Activated T-cell treated with anti-CD3 and anti-CD28 coated beads, Interleukin-2, amount 50 U/mL, for 72 hours (primary cell): ENCODE measurements at places on chromosomes 3 and 15. TPM values are rescaled to one million over a fixed set of nuclear protein-coding genes. Genes with fewer than 3 reads are reported as not detected.

- peak; percentile 40 for DNase-seq
Observed at GRCh38 chr3:72375237-72376076, 472.8 kb downstream of the SHQ1 start.

Gene MESP2
- total RNA-seq: not detected

DNA sequence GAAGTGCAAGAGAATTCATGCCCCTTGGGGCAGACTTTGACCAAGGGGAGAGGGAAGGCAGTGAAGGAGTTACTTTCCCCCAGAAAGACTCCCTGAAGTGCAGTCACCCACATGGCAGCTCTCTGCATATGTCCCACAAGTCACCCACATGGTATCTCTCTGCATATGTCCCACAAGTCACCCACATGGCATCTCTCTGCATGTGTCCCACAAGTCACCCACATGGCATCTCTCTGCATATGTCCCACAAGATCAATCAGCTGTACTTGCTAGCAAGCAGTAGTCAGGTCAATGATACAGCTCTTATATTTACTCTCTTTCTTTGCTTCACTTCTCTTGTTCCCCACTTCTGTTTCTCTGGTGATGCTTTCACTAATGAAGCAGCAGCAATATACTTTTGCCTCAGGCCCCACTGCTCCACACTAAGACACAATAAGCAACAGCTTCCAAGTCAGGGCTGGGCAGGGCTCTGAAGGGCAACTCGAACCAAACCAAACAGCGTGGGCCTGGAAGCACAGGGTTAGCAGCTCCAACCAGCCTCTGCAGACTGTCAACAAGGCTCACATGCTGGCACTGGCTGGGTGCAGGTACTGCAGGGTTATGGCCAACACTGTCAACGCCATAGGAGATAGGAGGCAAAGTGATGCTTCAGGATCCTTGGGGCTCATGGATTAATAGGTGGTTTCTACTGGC, 46.7 kb downstream of the THBS1 start:
- DNase-seq: no peak

GRCh38 chr3:71579935-71580406, 3.6 kb downstream of the FOXP1 start:
- DNase-seq: no peak

Gene CPN2
- total RNA-seq: not detected

Gene A4GNT
- total RNA-seq: not detected

DNA sequence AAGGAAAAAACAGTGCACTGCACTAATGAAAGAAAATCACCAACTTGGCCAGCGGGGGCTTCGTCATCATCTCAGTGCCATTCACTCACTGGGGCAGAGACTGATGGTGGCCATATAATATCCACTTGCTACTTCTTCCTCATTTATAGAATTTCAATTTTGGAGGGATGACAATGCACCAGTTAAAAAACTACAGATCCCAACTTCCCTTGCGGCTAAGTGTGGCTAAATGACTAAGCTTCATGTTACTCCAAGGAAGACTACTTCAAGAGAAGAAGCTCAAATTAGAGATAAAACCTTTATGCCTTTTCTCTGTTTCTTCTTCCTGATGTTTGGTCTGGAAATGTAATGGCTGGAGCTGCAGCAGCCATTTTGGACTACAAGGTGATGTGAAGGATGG, 38.8 kb downstream of the NGLY1 start:
- no peak for DNase-seq

Gene MAP1A
- 1.8 TPM for total RNA-seq

DNA sequence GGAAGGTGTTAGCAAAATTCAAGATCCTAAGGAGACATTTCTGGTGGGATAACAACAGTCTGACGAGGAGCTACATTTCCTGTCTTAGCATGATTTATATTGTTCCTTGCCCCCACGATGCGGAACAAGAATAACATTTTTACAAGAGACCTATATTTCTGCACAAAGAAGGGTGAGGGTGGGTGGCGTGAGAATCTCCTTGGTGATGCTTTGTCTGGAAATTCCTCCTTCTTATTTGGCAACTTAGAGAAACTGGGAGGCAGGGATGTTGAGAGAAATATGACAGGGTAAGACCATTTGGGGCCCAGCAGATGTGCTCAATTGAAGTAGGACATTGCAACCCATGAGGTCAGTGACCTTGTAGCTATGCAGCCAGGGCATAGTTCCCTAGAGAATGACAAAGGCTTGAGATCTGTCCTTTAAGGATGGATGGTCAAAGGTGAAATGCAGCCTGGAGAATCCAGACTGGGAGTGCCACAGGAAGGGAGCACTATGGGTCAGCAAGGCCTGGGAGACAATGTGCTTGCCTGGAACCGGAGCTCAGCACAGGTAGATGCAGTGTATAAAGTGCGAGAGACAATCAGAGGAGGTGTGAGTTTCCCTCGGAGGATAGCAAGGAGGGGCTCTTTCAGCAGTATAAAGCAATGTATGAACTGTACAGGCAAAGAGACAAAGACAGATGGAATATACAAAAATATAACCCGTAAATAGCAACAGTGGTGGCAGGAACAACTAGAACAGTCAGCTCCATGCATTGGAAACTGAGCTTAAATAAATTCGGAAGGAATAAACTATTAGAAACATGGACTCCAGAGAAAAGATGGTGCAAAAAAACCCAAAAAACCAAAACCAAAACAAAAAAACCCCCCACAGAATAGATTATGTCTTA, 317.6 kb upstream of the TBL1XR1 start:
- no peak for DNase-seq

Gene SKOR1
- 0.31 TPM for total RNA-seq

Gene LTK
- total RNA-seq: 1.7 TPM

Gene CNTN6
- total RNA-seq: not detected

DNA sequence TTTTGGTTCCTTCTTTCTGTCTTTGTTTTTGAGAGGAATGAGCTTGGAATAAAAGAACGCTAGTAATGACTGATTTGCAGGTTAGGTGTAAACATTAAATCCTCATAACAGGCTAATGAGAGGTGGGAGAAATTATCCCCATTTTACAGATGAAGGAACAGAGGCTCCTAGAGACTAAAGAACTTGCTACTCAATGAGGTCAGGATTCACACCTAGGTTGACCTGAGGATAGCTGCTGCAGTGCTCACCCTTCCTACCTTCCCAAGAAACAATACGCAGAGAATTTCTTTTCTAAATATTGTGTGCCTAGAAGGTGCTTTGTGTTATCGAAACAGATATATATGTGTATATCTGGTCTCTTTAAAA, 106.3 kb downstream of the IGF1R start:
- DNase-seq: no peak

Gene ITIH4
- total RNA-seq: 21.8 TPM

Gene ACKR4
- total RNA-seq: not detected

GRCh38 chr3:183701744-183702143, 4.1 kb downstream of the YEATS2 start:
- DNase-seq: no peak
